ENCODE measurements at places on chromosomes 3 and 15.

DNA sequence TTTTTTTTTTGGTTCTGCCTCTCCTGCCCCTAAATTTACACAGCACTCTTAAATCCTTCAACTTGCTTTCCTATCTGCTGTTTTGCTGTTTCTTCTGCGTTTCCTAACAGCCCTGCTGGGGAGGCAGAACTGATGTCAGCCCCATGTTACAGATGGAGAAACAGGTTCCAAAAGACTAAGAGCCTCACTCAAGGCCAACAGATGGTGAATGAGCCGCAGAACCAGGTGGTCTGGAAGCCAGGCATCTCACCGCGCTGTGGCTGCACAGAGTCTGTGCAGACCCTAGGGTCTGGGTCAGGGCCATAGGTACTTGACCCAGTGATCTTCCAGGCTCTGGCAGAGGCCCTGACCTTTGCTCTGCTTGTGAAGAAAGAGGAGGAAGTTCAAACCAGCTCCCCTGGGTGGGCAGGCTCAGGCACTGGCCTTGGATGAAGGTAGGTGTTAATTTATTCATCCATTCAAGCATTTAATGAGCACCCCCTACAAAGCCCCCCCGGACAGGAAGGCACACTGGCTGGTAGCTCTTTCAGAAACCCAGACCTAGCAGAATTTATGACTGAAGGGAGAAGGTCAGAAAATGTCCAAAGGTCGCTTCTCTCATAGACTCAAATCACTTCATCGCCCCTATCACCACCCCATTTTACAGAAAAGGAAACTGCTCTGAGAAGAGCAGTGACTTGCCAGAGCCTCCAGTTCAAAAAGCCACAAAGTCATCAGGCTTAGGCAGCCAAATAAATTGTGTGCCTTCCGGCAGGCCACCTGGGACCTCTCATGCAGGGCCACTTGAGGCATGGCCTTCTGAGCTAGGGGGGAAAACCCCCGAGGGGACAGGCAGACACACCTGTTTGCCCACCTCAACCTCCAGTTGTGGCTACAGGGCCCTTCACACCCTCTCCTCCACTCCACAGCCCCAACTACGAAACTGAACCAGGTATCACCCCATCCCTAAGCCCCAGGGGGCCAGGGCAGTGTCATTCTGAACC is 2.7 kb downstream of the CHDH start:
- no peak for DNase-seq

DNA sequence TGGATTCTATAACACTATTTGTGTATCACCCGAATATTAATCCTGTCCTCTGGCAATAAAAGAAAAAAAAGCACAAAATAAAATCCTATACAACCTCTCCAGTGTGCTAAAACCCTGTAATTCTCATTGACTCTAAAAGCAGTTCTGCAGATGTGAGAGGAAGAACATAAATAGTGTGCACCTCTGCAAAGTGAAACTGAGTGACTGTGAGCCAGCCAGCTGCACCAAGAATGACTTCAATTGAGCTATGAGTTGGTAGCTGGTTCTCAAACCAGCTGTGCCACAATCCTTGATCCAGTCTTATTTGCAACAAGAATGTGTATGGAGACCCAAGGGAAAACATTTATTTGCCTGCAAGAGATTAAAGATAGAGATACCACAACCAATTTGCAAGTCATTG is 31.2 kb upstream of the COL8A1 start:
- no peak for DNase-seq

DNA sequence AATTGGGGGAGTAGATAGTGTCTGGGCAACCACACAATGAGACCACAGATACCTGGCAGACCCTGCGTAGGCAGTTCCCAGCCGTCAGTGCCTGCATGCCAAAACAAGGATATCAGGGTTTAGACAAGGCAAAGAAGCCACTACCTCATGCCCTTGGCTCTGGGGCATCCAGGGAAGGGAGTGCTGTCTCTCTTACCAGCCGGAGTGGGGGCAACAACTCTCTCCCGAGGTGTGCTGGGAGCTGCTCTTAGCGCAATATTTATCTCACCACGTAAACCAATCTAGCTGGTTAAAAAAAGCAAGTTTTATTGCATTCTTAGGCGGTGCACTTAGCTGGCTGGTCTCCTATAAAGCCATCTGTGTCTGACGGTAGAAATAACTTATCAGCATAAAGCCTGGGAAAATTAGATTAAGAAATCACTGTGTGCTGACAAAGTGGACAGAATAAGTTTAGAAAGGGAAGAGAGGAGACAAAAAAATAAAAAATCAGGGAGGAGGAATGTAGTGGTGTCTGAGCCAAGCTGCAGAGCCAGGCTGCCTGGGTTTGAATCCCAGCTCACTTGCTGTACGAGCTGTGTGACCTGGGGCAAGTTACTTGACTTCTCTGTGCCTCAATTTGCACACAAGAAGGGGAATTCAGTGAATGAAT is 273.2 kb downstream of the PDZRN3 start:
- DNase-seq: no peak

- no peak for DNase-seq
Measured at GRCh38 chr3:145557405-145557804, 603.6 kb downstream of the PLOD2 start.

DNA sequence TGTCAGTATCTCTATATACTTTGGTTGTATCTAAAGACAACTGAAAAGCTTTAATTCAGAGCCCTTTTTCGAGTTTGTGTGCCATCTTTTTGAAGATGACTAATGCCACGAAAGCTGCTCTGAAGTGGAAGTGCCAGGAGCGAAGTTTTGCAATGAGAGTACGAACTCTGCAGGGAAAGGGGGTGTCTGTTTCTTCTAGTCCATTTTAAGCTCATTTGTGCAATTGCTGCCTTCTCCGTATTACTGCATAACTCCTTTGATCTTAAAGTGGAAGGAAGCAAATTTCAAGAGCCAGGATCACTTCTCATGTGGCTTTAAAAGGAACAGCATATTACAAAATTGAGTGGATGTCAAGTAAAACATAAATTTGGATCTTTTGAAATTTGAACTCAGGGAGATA is 245.3 kb downstream of the FEZF2 start:
- peak; percentile 13 for DNase-seq

- DNase-seq: no peak
Measured at GRCh38 chr3:32797776-32798175, 20.0 kb upstream of the TRIM71 start.

All from GM04503 (cell line).